ENCODE measurements at places on chromosomes 2 and 18.
A peak's percentile ranks its signal among the peaks of the same experiment; 100 is the strongest.

GRCh38 chr2:195542067-195542466 lies 115.0 kb upstream of the SLC39A10 start:
- H3K4me3 ChIP-seq, result no peak overlapping the region
- H3K4me1 ChIP-seq, result no peaks in the 10 kb centered on the region
- no peaks in the 10 kb centered on the region for H3K27me3 ChIP-seq
- no peak overlapping the region for H3K27ac ChIP-seq
- H3K36me3 ChIP-seq, result no peaks in the 10 kb centered on the region

DNA sequence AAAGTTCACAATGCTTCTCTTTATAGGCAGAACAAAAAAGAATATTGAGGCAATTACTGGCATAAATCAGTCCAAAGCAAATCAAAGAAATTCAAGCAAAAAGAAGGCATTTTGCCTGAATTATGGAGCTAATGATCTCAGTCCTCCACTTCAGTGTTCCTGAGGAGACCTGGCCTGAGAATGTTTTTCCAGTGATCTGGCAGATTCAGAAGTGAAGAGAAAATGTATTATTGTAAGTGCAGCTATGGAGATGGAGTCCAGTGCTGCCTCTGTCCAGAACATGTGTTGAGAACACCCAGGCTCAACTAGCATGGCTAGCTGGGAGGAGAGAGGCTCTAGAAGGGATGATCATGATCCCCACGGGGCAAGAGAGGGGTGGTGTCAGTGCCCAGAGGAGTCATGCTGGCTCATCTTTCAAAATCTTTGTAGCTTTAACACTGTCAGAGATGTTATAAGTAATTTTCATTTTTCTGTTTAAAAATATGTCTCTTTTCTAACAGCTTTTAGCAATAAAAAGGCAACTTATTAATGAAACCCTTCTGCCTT lies 367.0 kb upstream of the RAB12 start:
- no peak overlapping the region for H3K27ac ChIP-seq
- DNase-seq, result no peak
- H3K4me3 ChIP-seq, result no peak overlapping the region
- peaks cover 5% of the 10 kb centered on the region for H3K36me3 ChIP-seq
- no peaks in the 10 kb centered on the region for H3K4me1 ChIP-seq

- H3K36me3 ChIP-seq, result no peaks in the 10 kb centered on the region
- H3K27ac ChIP-seq, result no peak overlapping the region
- DNase-seq, result no peak
- H3K27me3 ChIP-seq, result no peaks in the 10 kb centered on the region
These were observed 24.1 kb upstream of the SIX2 start for GRCh38 chr2:45033302-45033701.

- no peaks in the 10 kb centered on the region for H3K27me3 ChIP-seq
- no peak overlapping the region for H3K4me3 ChIP-seq
- peaks cover 3% of the 10 kb centered on the region for H3K4me1 ChIP-seq
These were observed 140.6 kb upstream of the DNMT3A start for GRCh38 chr2:25482341-25482740.

- no peaks in the 10 kb centered on the region for H3K36me3 ChIP-seq
- H3K27me3 ChIP-seq, result no peaks in the 10 kb centered on the region
- no peak for DNase-seq
- H3K4me3 ChIP-seq, result no peak overlapping the region
- H3K4me1 ChIP-seq, result peaks cover 6% of the 10 kb centered on the region
These were observed 44.1 kb downstream of the SCTR start for GRCh38 chr2:119480184-119480583.

- no peaks in the 10 kb centered on the region for H3K27me3 ChIP-seq
- H3K36me3 ChIP-seq, result peaks cover 8% of the 10 kb centered on the region
These were observed 546 bp downstream of the CHPF start for GRCh38 chr2:219542931-219543595.

DNA sequence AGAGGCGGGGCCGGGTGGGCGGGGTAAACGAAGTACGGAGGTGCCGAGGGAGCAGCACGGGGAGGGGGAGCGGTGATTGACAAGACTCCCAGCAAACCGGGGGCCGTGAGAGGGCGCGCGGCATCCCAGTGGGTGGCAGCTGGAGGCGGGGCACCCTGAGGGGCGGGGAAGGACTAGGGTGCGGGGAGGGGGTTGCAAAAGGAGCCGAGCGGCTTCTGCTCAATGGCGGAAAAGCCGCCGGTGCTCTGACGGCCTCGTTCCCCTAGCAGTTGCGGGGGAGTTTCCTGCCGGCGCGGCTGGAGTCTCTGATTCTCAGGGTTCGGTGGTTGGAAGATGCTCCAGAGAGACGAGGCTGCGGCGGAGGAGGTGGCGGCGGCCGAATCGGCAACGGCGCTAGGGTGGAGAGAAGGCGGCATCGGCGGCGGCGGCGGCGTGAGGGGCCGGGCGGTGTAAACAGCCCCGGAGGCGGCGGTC lies at the start of gene PPM1B:
PPM1B (plus strand) TSS at position 195 of the 474 bp plus-strand sequence. CDS start 32,325 bp downstream, outside the sequence.
- peak; percentile 100 for DNase-seq
- peak within 1 kb of the TSS; percentile 99 for H3K4me3 ChIP-seq
- peaks cover 3% of the 10 kb centered on the region for H3K4me1 ChIP-seq
- no peaks in the 10 kb centered on the region for H3K27me3 ChIP-seq
- no peaks in the 10 kb centered on the region for H3K36me3 ChIP-seq
- H3K27ac ChIP-seq, result peak within 1 kb of the TSS; percentile 99

DNA sequence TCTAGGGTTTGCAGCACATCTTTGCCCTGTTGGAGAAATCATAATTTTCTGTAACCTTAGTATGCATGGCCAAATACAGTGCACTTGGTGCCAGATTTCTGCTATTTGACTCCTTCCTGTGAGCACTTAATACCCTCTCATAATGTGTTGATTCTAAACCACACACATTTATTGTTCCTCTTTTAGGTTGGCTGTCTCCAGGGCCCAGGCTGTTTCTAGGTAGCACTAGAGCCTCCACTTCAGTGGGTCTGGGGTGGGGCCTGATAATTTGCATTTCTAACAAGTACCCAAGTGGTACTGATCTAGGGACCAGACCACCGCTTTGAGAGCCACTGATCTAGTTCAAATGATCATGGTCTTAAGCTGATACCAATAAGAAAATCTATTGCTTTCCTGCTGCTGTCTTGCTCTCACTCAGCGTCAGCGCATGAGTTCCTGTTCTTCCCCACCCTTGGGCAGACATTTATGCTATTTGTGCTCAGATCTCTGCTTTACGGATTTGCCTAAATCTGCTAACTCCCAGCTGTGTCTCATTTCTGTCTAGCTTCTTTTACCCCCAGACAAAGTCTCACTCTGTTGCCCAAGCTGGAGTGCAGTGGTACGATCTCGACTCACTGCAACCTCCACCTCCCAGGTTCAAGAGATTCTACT lies 7.4 kb downstream of the PTRHD1 start:
- DNase-seq, result no peak
- H3K27me3 ChIP-seq, result no peaks in the 10 kb centered on the region
- H3K36me3 ChIP-seq, result peaks cover 3% of the 10 kb centered on the region

GRCh38 chr18:77022116-77022515 lies 110.5 kb downstream of the MBP start:
- H3K4me3 ChIP-seq, result no peak overlapping the region
- H3K27ac ChIP-seq, result no peak overlapping the region
- H3K4me1 ChIP-seq, result no peaks in the 10 kb centered on the region
- peaks cover 6% of the 10 kb centered on the region for H3K36me3 ChIP-seq
- no peaks in the 10 kb centered on the region for H3K27me3 ChIP-seq

GRCh38 chr18:50707855-50708469 lies 111.9 kb downstream of the MRO start:
- H3K27me3 ChIP-seq, result no peaks in the 10 kb centered on the region
- DNase-seq, result no peak
- no peaks in the 10 kb centered on the region for H3K4me1 ChIP-seq
- H3K4me3 ChIP-seq, result no peak overlapping the region
- H3K36me3 ChIP-seq, result no peaks in the 10 kb centered on the region

DNA sequence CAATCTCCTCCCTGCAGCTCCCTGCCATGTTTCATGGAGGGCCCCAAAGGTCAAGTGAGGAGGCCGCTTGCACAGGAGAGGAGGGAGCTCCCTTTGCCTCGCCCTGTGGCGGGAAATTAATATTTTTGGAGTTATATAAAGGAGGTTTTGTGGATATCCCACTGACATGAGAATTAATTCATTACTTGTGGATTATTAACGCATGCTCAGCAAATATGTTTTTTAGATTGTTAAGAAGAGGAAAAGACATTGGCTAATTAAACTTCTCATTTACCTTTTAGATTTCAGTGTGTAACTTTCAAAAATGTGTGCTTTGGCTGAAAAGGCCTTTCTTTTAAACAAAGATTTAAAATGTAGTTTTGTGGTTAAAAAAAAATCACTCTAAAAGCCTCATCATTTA lies 474.0 kb downstream of the SOCS6 start:
- no peaks in the 10 kb centered on the region for H3K27me3 ChIP-seq
- DNase-seq, result no peak
- H3K36me3 ChIP-seq, result no peaks in the 10 kb centered on the region
- no peak overlapping the region for H3K27ac ChIP-seq
- no peak overlapping the region for H3K4me3 ChIP-seq
